ENCODE measurements at places on chromosomes 1 and 21.

DNA sequence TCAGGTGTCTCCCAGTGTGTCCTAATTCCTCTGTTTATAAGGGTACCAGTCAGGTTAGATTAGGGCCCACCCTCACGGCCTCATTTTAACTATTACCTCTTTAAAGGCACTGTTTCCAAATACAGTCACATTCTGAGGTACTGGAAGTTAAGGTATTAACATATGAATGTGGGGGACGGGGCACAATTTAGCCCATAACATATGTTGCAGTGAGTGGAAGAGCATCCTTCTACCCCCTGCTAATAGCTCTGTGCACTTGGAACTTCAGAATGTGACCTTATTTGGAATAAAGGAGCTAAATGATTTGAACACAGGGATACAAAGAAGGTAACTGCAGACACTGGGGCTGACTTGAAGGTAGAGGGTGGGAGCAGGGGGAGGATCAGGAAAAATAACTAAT lies 67.3 kb upstream of the ADGRL2 start:
- DNase-seq, result no peak
- H3K27me3 ChIP-seq, result no peaks in the 10 kb centered on the region
- H3K4me3 ChIP-seq, result no peak overlapping the region
- no peaks in the 10 kb centered on the region for H3K4me1 ChIP-seq
- no peaks in the 10 kb centered on the region for H3K36me3 ChIP-seq

DNA sequence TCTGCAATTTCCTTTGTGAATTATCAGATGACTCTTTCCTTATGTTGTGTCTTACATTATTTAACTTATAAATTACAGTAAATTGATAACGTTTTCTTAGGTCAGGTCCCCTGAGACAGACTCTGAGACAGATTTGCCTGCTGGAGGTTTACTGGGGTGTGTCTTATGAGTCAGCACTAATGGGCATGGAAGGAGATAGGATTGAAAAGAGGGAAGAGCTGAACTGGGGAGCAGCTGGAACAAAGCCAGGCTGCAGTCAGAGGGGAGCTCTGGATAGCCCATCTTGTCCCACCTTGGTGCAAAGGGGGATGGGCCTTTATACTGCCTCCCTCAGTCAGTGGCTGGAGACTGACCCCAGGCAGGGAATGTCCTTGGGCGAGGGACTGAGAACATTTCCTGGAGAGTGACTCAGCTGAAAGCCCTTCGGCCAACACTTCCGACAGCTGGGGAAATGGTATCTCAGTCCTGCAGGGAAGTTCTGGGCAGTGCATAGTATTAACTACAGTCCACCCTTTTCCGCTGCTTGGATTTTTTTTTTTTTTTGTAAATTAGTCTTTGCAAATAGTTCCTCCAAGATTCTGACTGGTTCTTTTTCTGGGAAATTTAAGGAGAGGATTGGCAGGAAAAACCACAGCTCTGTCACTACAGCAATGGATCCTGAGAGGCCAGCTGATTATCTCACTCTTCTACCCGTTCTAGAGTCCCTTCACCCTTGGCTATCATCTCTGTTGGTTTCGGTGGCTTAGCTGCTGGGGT lies 39.1 kb upstream of the CDC42BPA start:
- H3K4me1 ChIP-seq, result peaks cover 11% of the 10 kb centered on the region
- H3K4me3 ChIP-seq, result no peak overlapping the region

DNA sequence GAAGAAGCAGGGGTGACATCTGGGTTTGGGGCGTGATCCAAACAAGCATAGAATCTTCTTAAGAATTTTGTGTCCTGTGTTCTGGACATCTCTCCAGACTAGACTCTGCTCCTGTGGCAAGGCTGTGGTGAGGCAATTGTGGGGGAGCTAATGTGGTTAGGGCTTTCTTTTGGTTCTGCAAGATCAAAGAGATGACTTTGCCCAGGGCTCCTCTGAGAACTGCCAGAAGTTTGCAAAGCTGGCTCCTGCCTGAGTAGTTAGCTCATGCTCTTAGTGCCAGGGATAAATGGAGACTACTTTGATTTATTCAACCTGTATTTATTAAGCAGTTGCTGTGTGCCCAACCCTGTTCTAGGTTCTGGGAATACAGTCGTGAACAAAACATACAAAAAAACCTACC lies 34.0 kb upstream of the CRNN start:
- H3K4me3 ChIP-seq, result no peak overlapping the region
- no peaks in the 10 kb centered on the region for H3K4me1 ChIP-seq
- H3K27me3 ChIP-seq, result no peaks in the 10 kb centered on the region

DNA sequence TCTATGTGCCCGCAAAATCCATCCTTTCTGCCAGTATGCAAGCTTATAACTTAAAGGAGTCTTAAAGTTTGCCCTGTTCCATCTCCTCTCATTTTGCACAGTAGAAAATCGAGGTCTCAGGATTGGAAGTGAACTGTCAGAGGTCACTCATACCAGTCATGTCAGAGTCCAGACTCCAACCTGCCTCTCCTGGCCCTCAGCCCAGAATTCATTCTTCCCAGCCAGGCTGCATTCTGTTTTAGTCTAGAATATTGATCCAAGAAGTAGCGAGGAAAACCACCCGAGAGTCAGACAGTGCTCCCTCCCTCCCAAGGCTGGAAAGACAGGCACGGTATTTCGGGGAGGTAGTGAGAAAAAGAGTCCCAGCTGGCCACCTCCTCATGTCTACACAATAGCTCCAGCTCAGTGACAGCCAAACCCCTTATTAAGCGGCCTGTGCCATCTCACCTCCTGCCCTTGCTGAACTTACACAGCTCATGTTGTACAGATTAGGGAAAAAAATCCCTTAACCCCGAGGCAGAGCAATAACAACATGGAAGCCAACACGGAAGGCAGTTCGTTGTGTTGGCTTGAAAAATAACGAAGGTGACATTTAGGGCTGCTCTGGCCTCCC lies 89.4 kb downstream of the OMA1 start:
- H3K4me3 ChIP-seq, result no peak overlapping the region
- H3K27me3 ChIP-seq, result no peaks in the 10 kb centered on the region
- DNase-seq, result no peak
- H3K4me1 ChIP-seq, result no peaks in the 10 kb centered on the region
- no peak overlapping the region for H3K27ac ChIP-seq

- H3K27ac ChIP-seq, result no peak overlapping the region
- no peak for DNase-seq
- H3K36me3 ChIP-seq, result no peaks in the 10 kb centered on the region
- H3K4me1 ChIP-seq, result peaks cover 3% of the 10 kb centered on the region
- H3K27me3 ChIP-seq, result no peaks in the 10 kb centered on the region
- H3K4me3 ChIP-seq, result no peak overlapping the region
These were observed 68.6 kb downstream of the GNG12 start for GRCh38 chr1:67764633-67765032.

DNA sequence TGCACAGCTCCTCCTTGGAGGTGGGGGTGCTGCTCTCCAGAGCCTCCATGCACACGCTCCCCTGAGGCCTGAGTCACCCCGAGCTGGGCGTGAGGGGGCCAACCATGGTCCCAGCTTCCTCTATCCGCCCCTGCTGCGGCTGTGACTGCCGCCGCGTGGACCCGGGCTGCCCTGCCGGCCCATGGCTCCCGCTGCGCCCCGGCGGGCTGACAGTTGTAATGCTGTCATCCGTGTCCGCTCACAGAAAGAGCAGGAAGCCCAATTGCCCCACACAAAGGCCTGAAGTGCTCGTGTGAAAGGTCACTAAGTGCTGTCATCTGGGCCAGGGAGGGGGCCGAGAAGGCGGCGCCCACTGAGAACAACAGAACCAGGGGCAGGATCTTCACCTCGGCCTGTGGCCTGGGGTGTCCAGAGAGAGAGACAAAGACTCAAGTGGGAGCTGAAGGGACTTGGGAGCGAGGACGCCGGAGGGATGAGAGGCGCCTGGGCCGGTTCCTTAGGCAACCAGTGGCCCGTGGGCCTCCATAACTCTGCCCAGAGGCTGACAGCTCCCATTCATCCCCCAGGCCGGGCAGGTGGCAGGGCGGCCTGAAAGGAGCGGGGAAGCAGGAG lies 31.5 kb downstream of the OLIG1 start:
- no peak overlapping the region for H3K27ac ChIP-seq
- H3K4me1 ChIP-seq, result no peaks in the 10 kb centered on the region
- H3K4me3 ChIP-seq, result no peak overlapping the region

DNA sequence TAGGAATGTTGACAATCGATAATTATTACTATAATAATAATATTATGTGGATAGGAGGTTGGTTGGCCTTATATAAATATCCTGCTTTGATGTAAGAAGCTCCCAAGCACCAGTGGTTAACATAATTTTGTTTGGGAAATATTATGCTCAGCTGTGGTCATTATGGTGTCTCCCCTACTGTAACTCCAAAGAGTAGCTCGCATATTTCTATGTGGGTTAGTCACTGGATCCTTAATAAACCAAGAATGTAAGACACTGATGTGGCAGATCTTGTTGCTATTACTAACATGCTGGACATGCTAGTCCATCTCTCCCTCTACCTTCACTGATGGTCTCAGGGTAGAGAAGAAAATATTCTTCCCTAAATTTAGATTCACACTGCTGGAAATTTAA lies 79.2 kb upstream of the RALGPS2 start:
- no peak overlapping the region for H3K27ac ChIP-seq
- peaks cover 4% of the 10 kb centered on the region for H3K4me1 ChIP-seq
- H3K36me3 ChIP-seq, result no peaks in the 10 kb centered on the region
- DNase-seq, result no peak
- no peaks in the 10 kb centered on the region for H3K27me3 ChIP-seq
- no peak overlapping the region for H3K4me3 ChIP-seq

- peaks cover 10% of the 10 kb centered on the region for H3K4me1 ChIP-seq
- H3K27me3 ChIP-seq, result no peaks in the 10 kb centered on the region
- H3K27ac ChIP-seq, result no peak overlapping the region
- DNase-seq, result no peak
- H3K4me3 ChIP-seq, result no peak overlapping the region
- no peaks in the 10 kb centered on the region for H3K36me3 ChIP-seq
These were observed 2.5 kb downstream of the INKA2 start for GRCh38 chr1:111736548-111737215.

GRCh38 chr1:15953791-15954241 lies 22.1 kb downstream of the ZBTB17 start:
- no peak overlapping the region for H3K27ac ChIP-seq
- H3K4me1 ChIP-seq, result peaks cover 27% of the 10 kb centered on the region
- no peaks in the 10 kb centered on the region for H3K36me3 ChIP-seq
- DNase-seq, result no peak

DNA sequence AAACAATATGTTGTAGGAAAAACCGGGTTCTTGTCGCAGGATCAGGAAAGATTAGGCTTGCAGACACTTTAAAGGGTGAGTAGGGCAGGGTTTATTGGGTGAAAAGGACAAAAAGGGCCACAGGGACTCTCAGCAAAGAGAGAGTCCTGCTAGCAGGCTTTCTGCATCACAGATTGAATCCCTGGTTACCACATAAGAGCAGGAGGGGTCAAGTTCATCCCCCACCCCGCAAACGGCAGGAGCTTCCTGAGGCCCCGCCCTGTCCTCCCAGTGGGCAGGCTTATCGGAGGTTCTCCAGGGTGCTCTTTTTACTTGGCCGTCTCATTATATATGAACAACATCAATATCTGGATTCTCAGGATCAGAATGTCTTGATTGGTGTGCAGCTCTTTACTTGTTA lies 47.7 kb downstream of the SYCP1 start:
- H3K4me1 ChIP-seq, result no peaks in the 10 kb centered on the region
- DNase-seq, result peak; percentile 37
- no peaks in the 10 kb centered on the region for H3K27me3 ChIP-seq

- DNase-seq, result no peak
- no peak overlapping the region for H3K27ac ChIP-seq
- H3K4me3 ChIP-seq, result no peak overlapping the region
- no peaks in the 10 kb centered on the region for H3K27me3 ChIP-seq
- H3K36me3 ChIP-seq, result peaks cover 2% of the 10 kb centered on the region
These were observed 48.9 kb downstream of the YARS1 start for GRCh38 chr1:32768110-32768850.

DNA sequence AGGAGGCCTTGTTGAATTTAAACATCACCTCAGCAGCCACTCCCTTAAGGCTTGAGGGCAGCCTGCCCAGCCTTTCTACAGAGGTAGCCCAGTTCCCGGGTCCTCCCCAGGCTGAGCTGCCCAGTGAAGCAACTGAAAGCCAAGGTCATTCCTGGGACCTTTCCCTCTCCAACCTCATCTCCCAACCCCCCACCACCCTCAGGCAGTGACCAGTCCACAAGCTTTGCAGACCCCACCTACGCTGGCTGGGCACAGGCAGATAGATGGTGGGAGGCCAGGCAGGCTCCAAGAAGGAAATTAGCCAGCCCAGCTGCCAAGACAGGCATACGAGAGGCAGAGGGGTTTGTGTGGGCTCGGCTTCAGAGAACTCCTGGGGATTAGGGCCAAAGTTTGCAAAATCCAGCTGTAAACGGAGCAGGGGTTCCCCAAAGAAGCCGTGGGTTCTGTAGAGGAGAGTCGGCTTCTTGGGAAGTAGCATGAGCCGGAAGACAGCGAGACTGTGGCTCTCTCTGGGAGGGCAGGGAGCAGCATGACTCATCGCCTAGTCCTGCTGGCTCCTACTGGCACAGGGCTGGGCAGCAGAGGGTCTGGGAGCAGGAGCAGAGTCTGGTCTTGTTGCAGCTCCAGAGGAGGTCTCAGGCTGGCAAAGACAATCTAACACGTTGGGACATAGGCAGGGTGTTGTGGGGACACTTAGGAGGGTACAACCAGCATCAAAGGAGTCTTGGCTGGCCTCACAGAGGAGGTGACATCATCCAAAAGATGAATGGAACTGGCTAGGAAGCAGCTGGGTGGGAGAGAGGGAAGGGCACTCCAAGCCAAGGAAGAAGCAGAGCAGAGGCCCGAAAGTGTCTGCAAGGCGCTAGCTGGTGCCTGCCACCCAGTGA lies 2.8 kb upstream of the ZC3H12A start:
- peak overlapping the region; percentile 91 for H3K27ac ChIP-seq
- no peak overlapping the region for H3K4me3 ChIP-seq
- no peaks in the 10 kb centered on the region for H3K36me3 ChIP-seq
- H3K4me1 ChIP-seq, result peaks cover 23% of the 10 kb centered on the region
- DNase-seq, result peak; percentile 95
- no peaks in the 10 kb centered on the region for H3K27me3 ChIP-seq

DNA sequence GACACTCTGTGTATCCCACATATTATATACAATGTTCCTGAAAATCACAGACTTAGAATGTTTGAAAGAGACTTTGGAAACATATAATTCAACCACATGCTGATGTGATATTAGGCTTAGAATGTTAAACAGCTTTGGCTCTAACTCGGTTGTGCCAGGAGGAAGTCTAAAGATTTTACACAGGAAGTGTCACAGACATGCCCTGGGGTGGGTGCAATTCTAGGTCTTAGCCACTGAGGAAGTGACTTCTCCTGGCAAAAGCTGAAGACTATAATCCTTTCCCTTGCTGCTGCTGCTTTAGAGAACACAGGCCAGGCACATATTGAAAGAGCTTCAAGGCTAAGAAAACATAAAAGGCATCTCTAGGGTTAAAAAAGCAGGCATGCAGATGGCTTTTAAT lies 51.0 kb downstream of the RPL5 start:
- DNase-seq, result peak; percentile 59
- no peaks in the 10 kb centered on the region for H3K36me3 ChIP-seq
- H3K27ac ChIP-seq, result no peak overlapping the region
- H3K4me1 ChIP-seq, result no peaks in the 10 kb centered on the region
- H3K27me3 ChIP-seq, result no peaks in the 10 kb centered on the region

DNA sequence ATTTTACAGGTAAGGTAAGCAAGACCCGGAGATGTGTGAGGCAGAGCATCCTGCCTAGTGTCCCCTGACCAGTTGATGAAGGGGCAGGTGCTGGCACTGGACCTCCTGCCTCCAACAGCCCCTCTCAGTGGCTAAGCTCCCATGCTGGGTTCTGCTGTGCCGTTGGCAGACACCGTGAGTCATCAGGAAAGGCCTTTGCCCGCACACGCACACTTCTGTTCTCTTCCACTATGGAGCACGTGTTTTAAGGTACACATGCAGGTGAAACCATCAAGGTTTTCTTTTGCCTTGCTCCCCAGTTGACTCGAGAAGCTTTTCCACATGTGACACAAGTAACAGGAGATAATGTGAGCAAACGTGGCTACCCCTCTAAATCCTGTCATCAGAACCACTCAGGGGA lies 207.9 kb downstream of the RRAGC start:
- H3K4me3 ChIP-seq, result no peak overlapping the region
- H3K27me3 ChIP-seq, result no peaks in the 10 kb centered on the region
- H3K4me1 ChIP-seq, result no peaks in the 10 kb centered on the region
- H3K36me3 ChIP-seq, result no peaks in the 10 kb centered on the region

All from mesendoderm (in vitro differentiated cells).